ENCODE measurements at places on chromosomes 7 and 10.

GRCh38 chr7:7521259-7521658, 14.4 kb downstream of the COL28A1 start:
- no peak for DNase-seq

DNA sequence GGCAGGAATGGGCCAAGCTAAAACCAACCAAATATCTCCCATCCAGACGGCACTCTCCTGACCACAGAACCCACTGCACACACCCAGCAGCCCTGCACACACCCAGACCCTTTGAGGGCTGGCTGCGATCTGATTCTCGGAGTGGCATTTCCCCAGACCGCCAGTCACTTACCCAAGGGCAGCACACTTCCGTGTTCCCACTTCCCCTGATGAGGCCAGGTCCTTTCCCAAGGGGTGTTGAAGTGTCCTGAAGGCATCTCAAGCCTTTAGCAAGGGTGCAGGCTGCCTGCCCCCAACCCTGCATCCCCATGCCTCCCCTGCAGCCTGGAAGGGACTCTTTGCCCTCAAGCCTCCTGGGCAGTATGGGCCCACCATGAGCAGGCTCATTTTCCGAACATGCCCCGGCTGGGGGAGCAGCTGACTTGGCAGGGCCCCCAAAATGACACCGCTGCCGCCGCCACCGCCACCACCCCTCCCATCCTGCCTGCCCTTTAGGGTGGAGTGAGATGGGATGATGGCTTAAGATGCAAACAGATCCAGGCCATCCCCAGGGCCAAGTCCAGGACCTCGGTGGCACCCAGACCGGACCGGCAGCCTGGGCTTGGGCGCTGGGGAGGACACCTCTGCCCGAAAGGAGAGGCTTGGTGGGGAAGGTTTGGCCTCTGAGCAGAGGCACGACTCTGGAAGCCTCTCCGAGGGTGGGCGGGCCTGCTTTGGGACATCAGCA, 159.8 kb downstream of the NRF1 start:
- no peak for DNase-seq

DNA sequence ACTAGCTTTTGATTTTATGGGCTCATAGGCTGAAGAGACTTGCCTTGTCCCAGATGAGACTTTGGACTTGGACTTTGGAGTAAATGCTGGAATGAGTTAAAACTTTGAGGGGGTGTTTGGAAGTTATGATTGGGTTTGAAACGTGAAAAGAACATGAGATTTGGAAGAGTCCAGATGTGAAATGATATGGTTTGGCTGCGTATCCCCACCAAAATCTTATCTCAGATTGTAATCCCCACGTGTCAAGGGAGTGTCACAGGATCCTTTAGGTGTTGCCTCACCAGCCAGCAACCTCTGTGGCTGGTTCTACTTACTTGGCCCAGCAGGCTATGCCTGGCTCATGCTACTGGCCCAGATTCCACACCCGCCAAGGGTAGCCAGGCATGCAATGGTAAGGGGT, 119.6 kb upstream of the NPY start:
- DNase-seq: no peak

DNA sequence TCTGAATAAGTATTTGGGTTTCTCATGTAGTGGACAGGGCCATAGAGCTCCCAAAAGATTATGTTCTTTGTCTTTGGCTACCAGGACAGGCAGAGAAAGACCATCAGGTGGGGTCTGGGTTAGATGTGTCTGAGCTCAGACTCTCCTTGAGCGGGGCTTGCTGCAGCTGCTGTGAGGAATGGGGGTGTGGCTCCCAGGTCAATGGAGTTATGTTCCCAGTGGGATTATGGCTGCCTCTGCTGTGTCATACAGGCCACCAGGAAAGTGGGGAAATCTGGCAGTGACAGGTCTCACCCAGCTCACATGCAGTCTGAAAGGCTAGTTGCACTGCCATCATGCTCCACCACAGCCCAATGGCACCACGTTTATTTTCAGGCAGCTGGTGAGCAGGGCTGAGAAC, 97.0 kb upstream of the FERD3L start:
- no peak for DNase-seq

- no peak for DNase-seq
Measured at GRCh38 chr10:116263870-116264655, 8.9 kb downstream of the GFRA1 start.

All from spinal cord (tissue), 10 donors.